ENCODE measurements at places on chromosomes 2 and 18. TPM values are rescaled to one million over a fixed set of nuclear protein-coding genes. Genes with fewer than 3 reads are reported as not detected.

The CLHC1 gene
- 15.2 TPM for total RNA-seq

The NETO1 gene
- total RNA-seq, result under 0.01 TPM

The CDH2 gene
- 8.2 TPM for total RNA-seq

DNA sequence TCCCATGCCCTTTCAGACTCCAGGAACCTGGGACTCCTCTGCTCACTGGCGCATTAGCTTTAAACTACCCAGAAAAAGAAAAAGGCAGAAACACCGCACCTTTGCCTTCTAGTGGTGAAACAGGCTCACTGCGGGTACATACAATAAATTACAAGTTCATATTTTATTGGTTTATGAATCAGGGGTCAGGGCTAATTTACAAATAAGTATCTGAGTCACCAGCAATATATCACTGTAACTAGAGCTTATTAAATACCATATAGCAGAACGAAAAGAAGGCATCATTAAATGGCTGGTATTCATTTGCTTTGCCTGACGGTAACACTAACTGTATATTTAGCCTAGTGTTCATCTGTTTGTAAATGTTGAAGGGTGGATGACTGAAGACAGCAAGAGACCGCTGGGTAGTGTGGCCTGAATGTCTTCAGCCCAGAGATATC lies 26.9 kb upstream of the DTNB start:
- no peak overlapping the region for H3K4me3 ChIP-seq
- no peaks in the 10 kb centered on the region for H3K27me3 ChIP-seq
- no peak for DNase-seq
- H3K27ac ChIP-seq, result no peak overlapping the region
- H3K4me1 ChIP-seq, result no peaks in the 10 kb centered on the region
- no peaks in the 10 kb centered on the region for H3K36me3 ChIP-seq

The MEP1B gene
- not detected for total RNA-seq

The KCNG2 gene
- not detected for total RNA-seq

GRCh38 chr2:198054299-198054698 lies 249.9 kb downstream of the PLCL1 start:
- no peak for DNase-seq
- no peaks in the 10 kb centered on the region for H3K27me3 ChIP-seq
- H3K4me1 ChIP-seq, result no peaks in the 10 kb centered on the region
- no peak overlapping the region for H3K27ac ChIP-seq

The ASB18 gene
- total RNA-seq, result not detected

The EGR4 gene
- not detected for total RNA-seq

- H3K4me3 ChIP-seq, result no peak overlapping the region
- DNase-seq, result no peak
- H3K36me3 ChIP-seq, result no peaks in the 10 kb centered on the region
- no peaks in the 10 kb centered on the region for H3K4me1 ChIP-seq
- H3K27ac ChIP-seq, result no peak overlapping the region
Measured at GRCh38 chr2:232887171-232887850, 17.2 kb downstream of the SNORC start.

- H3K27me3 ChIP-seq, result no peaks in the 10 kb centered on the region
- no peak overlapping the region for H3K4me3 ChIP-seq
- H3K4me1 ChIP-seq, result no peaks in the 10 kb centered on the region
- DNase-seq, result no peak
Measured at GRCh38 chr2:7427293-7428060, 510.3 kb downstream of the RNF144A start.

DNA sequence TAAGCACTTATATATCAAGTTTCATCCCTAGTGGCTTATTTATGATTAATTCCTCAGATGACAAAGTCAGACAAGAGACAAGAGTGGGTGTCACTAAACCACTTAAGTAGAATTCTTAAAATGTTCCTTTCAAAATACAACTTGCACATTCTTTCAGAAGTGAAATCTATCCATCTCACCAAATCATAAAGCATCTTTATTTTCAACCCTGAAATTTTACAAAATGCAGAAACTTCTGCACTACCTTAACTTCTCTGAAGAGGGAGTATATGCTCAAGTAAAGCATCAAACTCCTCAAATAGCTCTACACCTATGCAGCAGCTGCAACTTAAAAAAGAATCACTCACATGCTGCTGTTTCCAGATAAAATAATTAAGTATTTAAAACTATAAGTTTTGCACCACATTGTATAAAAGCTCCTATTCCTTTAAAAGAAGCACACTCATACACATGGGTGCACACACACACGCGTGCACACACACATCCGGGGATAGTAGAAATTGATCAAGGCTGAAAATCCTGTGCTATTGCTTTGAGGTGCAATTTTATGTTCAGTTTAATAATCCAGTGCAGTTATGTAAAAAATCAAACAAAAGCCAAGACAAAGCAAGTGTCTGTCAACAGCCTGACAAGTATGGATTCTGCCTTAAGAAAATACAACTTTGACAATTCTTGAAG lies 244.5 kb downstream of the TCF4 start:
- no peak for DNase-seq
- H3K27me3 ChIP-seq, result no peaks in the 10 kb centered on the region
- H3K27ac ChIP-seq, result no peak overlapping the region
- peaks cover 34% of the 10 kb centered on the region for H3K4me1 ChIP-seq

The CFAP221 gene
- total RNA-seq, result not detected

GRCh38 chr18:79935098-79935480 lies 16.4 kb downstream of the SLC66A2 start:
- H3K36me3 ChIP-seq, result peaks cover 16% of the 10 kb centered on the region
- no peak overlapping the region for H3K27ac ChIP-seq
- no peak overlapping the region for H3K4me3 ChIP-seq
- H3K27me3 ChIP-seq, result no peaks in the 10 kb centered on the region

GRCh38 chr2:179354296-179354695 lies 89.7 kb upstream of the SESTD1 start:
- no peak for DNase-seq
- no peaks in the 10 kb centered on the region for H3K27me3 ChIP-seq

GRCh38 chr2:240252872-240253511 lies 112.5 kb upstream of the OTOS start:
- H3K4me1 ChIP-seq, result peaks cover 21% of the 10 kb centered on the region
- no peak overlapping the region for H3K4me3 ChIP-seq
- H3K27ac ChIP-seq, result peak overlapping the region; percentile 75
- H3K27me3 ChIP-seq, result no peaks in the 10 kb centered on the region
- H3K36me3 ChIP-seq, result no peaks in the 10 kb centered on the region
- peak; percentile 57 for DNase-seq

The ANKRD62 gene
- total RNA-seq, result not detected

The SLC5A7 gene
- total RNA-seq, result 1.9 TPM

The AKAIN1 gene
- not detected for total RNA-seq

DNA sequence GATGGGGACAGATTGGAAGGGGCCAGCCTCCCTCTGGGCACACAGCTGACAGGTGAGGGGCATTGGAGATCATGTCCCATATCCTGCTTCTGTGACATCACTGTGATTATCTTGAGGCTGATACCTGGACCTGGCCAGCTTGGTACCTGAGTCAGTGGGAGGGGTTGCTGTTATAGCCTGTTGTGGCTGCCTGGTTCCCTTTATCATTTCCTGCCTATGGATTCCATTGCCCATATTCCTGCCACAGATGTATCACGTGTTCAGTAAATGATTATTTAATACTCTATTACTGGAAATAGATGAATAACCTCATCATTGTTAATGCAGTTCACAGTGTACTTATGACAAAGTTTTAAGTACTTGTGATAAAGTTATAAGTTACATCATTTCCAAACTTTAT lies 7.8 kb upstream of the SCYGR1 start:
- H3K4me3 ChIP-seq, result no peak overlapping the region
- no peak overlapping the region for H3K27ac ChIP-seq
- no peaks in the 10 kb centered on the region for H3K36me3 ChIP-seq

The COX7A2L gene
- 193 TPM for total RNA-seq

The HJURP gene
- total RNA-seq, result 0.54 TPM

GRCh38 chr2:25232248-25232825 lies 64.0 kb upstream of the POMC start:
- no peaks in the 10 kb centered on the region for H3K27me3 ChIP-seq
- H3K27ac ChIP-seq, result no peak overlapping the region
- peaks cover 21% of the 10 kb centered on the region for H3K4me1 ChIP-seq
- peaks cover 60% of the 10 kb centered on the region for H3K36me3 ChIP-seq
- DNase-seq, result no peak

DNA sequence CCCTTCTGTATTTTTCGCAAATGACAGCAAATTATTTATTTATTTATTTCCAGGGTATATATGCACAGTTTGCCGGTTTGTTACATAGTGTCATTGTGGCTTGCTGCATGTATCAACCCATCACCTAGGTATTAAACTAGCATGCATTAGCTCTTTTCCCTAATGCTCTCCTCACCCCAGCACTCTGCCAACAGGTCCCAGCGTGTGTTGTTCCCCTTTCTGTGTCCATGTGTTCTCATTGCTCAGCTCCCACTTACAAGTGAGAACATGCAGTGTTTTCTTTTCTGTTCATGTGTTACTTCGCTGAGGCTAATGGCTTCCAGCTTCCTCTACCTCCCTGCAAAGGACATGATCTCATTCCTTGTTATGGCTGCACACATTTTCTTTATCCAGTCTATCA lies 592.3 kb downstream of the TRIB2 start:
- no peak for DNase-seq
- no peak overlapping the region for H3K4me3 ChIP-seq
- no peaks in the 10 kb centered on the region for H3K4me1 ChIP-seq
- H3K27me3 ChIP-seq, result no peaks in the 10 kb centered on the region
- no peaks in the 10 kb centered on the region for H3K36me3 ChIP-seq

The LYPD6 gene
- total RNA-seq, result 2.0 TPM

The TRABD2A gene
- total RNA-seq, result 3.6 TPM

GRCh38 chr2:240935103-240935876 lies 29.2 kb downstream of the CROCC2 start:
- no peaks in the 10 kb centered on the region for H3K4me1 ChIP-seq
- no peaks in the 10 kb centered on the region for H3K36me3 ChIP-seq
- no peak overlapping the region for H3K4me3 ChIP-seq
- H3K27ac ChIP-seq, result no peak overlapping the region
- H3K27me3 ChIP-seq, result no peaks in the 10 kb centered on the region
- peak; percentile 40 for DNase-seq

- H3K4me3 ChIP-seq, result no peak overlapping the region
- no peaks in the 10 kb centered on the region for H3K27me3 ChIP-seq
- H3K36me3 ChIP-seq, result peaks cover 21% of the 10 kb centered on the region
Measured at GRCh38 chr2:101004620-101005325, 2.7 kb downstream of the RPL31 start.

- H3K4me3 ChIP-seq, result no peak overlapping the region
- H3K27me3 ChIP-seq, result no peaks in the 10 kb centered on the region
- H3K4me1 ChIP-seq, result no peaks in the 10 kb centered on the region
Measured at GRCh38 chr18:23284629-23285028, 149.3 kb downstream of the CABLES1 start.

GRCh38 chr2:212940816-212941215 lies 210.6 kb downstream of the IKZF2 start:
- DNase-seq, result no peak
- H3K27me3 ChIP-seq, result no peaks in the 10 kb centered on the region
- peaks cover 6% of the 10 kb centered on the region for H3K4me1 ChIP-seq
- no peak overlapping the region for H3K4me3 ChIP-seq

DNA sequence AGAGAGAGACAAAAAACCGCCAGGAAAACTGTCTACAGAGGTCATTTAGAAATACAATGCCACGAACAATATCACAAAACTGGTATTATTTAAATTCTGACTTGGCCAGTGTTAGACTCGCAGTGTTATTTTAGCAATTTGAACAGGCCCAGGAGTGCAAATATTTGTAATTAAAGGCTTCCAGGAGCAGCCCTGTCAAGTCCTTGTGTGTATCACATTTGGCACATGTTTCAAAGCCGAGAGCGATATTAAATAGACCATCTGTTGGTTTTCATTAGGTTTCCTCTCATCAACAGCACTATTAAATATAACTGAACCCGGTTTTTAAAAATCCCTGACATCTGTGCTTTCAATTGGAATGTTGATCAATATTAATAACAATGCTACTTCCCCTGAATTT lies 656.9 kb downstream of the TSN start:
- H3K4me1 ChIP-seq, result no peaks in the 10 kb centered on the region
- H3K27ac ChIP-seq, result no peak overlapping the region
- DNase-seq, result no peak
- no peaks in the 10 kb centered on the region for H3K27me3 ChIP-seq
- H3K4me3 ChIP-seq, result no peak overlapping the region
- H3K36me3 ChIP-seq, result no peaks in the 10 kb centered on the region

DNA sequence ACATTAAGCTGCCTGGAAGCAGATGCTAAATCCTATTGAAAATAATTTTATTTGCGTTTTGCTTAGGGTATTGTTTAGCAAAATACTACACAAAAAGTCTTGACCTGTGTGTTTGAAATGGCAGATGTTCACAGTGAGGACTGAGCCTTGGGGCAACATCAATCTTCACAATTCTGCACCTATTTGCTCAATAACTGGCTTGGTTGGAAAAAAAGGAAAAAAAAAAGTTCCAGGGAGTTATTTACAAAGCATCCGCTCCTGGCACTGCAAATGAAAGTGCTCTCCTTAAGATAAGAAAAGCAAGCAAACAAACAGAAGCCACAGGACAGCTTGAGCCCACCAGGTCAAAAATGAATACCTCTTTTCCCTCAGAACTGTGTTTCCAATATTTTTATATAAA lies 77.7 kb downstream of the MAP2 start:
- H3K4me3 ChIP-seq, result no peak overlapping the region
- no peaks in the 10 kb centered on the region for H3K27me3 ChIP-seq
- no peaks in the 10 kb centered on the region for H3K36me3 ChIP-seq
- no peak overlapping the region for H3K27ac ChIP-seq

DNA sequence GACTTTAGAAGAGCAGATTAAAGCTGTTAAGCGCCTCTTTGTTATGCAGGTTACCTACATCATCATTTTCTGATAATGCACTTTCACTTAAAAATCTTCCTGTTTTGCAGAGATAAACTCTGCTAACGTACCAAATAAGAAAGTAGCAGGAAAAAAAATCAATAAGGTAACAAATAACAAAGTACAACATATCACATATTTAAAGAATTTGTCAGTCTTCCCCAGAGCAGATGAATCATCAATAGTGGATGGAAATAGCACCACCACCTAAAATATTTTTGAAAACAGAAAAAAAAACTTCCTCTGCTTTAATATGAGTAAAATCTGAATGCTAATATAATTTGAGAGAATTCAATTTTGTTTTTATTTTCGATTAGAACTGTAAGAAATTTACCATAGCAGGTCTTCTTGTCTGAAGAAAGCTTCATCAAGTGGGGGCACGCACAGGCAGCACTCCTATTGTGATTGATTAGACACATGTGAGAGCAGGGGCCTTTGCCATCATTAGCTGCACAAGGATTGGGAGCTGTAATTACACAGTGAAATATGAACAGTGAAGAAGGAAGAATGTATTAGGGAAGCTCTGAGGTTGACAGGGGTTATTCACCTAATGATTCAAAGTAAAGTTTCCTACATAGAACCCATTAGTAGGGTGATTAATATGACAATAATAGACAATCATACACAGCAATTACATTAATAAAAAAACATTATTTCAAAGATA lies 1279.4 kb downstream of the LRP1B start:
- no peak overlapping the region for H3K4me3 ChIP-seq
- no peaks in the 10 kb centered on the region for H3K36me3 ChIP-seq
- no peak overlapping the region for H3K27ac ChIP-seq
- H3K27me3 ChIP-seq, result no peaks in the 10 kb centered on the region
- DNase-seq, result no peak
- no peaks in the 10 kb centered on the region for H3K4me1 ChIP-seq

The PROKR1 gene
- total RNA-seq, result 1.1 TPM

DNA sequence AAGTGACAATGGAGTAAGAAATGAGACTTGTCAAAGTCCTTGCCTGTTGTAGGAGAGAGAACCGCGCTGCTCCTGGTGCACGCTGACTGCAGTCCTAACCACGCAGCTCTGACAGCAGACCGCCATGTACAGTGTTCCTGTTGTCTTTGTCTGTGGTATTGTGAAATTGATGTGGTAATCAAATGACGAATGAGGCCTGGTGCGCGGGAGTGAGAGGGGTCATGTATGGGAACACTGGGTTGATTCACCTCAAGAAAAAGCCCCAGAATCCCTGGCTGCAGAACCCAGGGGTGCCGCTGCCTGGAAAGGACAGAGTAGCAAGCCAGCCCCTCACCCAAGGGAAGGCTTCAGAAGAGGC lies 64.0 kb downstream of the INPP4A start:
- DNase-seq, result peak; percentile 82
- H3K27me3 ChIP-seq, result no peaks in the 10 kb centered on the region
- H3K36me3 ChIP-seq, result no peaks in the 10 kb centered on the region
- peak overlapping the region; percentile 82 for H3K27ac ChIP-seq
